Epithelial cell of umbilical artery (primary cell): ENCODE measurements at places on chromosomes 6 and 20. TPM values are rescaled to one million over a fixed set of nuclear protein-coding genes. Genes with fewer than 3 reads are reported as not detected.

Gene CCN6
- total RNA-seq = not detected in 2 replicates

Gene RGS17
- total RNA-seq = 3.6 and 3.9 TPM in 2 replicates

Gene GJA10
- not detected in 2 replicates for total RNA-seq

Gene PTCHD4
- total RNA-seq = 0.76 and 2.9 TPM in 2 replicates

Gene ARMH2
- not detected in 2 replicates for total RNA-seq

Gene BPIFA1
- not detected in 2 replicates for total RNA-seq

Gene HLA-DRB5
- total RNA-seq = not detected in 2 replicates
